ENCODE measurements at places on chromosomes 3 and 15.
A peak's percentile ranks its signal among the peaks of the same experiment; 100 is the strongest.

- DNase-seq: no peak
Observed at GRCh38 chr3:140950863-140951262, 9.2 kb downstream of the SLC25A36 start.

- no peak for DNase-seq
Observed at GRCh38 chr15:28169366-28169765, 70.3 kb upstream of the OCA2 start.

DNA sequence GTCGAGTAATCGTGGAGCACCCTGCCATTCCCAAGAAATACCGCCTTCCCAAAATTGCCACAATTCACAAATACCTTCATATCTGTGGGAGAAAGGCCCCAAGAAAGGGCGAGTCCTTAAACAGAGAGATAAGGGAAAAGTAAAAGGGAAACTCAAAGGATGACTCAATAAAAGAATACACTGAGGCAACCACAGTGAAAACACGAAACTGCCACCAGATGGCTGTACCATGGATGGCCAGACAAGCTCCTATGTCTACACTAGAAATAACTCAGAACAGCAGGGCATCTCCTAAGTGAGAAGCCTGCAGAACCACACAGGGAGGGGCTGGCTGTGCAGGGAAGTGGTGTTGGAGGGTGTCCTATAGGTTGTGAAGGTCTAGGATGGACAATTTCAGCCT is 25.0 kb downstream of the SRGAP3 start:
- DNase-seq: no peak

- DNase-seq: peak; percentile 48
Observed at GRCh38 chr15:70245932-70246622, 148.4 kb upstream of the TLE3 start.

GRCh38 chr15:31262901-31263671 is 63.5 kb upstream of the KLF13 start:
- DNase-seq: peak; percentile 62

- DNase-seq: no peak
Observed at GRCh38 chr3:171817074-171817800, 7.0 kb upstream of the PLD1 start.

GRCh38 chr15:97479957-97480356 is 480.5 kb upstream of the ARRDC4 start:
- DNase-seq: no peak

DNA sequence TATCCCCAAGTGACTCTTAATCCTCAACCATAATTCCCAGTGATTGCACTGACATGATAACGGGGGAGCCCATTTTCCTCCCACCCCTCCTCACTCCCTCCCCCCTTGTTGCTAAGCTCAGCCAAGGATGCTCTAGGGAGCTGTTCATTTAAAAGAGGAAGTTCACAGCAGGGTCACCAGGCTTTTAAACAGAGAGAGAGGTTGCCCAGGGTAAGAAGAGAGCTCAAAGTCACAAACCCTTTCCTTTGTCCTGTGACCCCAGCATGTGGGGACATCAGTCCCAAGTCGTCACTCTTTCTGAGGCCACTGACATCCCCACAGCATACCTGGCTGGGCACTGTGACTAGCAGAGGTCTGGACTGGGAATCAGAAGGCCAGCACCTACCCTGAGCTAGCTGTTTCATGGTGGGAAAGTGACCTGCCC is 144.1 kb downstream of the RORA start:
- DNase-seq: no peak

GRCh38 chr15:90232196-90232595 is 1.5 kb downstream of the CIB1 start:
- no peak for DNase-seq

GRCh38 chr3:141407047-141407446 is 38.7 kb downstream of the ZBTB38 start:
- no peak for DNase-seq

DNA sequence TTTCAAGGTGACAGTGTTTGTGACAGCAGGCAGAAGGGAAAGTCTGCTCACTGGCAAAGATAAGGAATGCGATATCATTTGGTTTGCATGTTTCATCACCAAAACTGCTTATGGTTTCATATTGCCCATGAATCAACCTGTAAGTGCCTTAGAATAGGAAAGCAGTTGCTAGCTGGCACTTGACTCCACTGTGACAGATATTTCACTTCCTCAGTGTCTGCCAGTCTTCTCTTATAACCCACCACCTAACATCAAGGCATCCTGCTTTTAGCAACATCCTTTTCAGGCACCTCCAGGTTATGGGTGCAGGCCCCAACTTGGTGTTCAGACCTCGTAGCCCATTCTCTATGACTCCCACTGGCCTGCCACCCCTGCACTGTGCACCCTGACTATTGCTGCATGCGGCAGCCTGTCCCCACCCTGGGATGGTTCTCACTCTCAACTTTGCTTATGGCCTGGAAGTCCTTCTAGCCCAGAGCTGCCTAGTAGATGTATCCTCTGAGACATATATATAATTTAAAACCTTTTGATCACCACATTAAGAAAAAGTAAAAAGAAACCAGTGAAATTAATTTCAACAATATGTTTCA is 154.4 kb upstream of the RARB start:
- no peak for DNase-seq

GRCh38 chr3:171694888-171695287 is 115.4 kb downstream of the PLD1 start:
- no peak for DNase-seq

Measured in left forelimb (tissue), 1 donor.